Activated T-helper 17 cell treated with anti-CD3 and anti-CD28 coated beads, Interleukin-2, amount 50 U/mL, for 72 hours (primary cell): ENCODE measurements at places on chromosomes 12 and 14. TPM values are rescaled to one million over a fixed set of nuclear protein-coding genes. Genes with fewer than 3 reads are reported as not detected.

GRCh38 chr12:26164118-26164517 lies 31.3 kb upstream of the SSPN start:
- no peak for ATAC-seq

Gene BCL7A
- 0.82 TPM for total RNA-seq

Gene CD163
- total RNA-seq = not detected

Gene CCDC92
- total RNA-seq = 19.2 TPM
